ENCODE measurements at places on chromosomes 11 and 22.

DNA sequence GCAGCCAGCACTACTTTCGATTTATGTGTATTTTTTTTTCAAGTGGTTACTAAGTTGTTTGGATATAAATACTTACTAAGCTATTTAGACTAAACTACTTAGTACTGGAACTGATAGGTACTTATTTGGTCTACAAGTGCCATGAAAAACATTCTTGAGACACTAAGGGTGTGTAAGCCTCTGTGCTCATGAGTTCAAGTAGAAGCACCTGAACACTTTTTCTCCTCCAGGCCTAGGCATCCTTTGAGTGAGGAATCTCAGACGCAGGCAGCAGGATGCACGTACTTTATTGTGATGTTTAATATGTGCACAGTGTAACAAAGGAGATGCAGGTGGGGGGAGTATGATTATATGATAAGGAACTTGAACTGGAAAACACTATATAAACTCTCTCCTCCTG lies 7.8 kb downstream of the TESMIN start:
- no peak for DNase-seq

- no peak for DNase-seq
Measured at GRCh38 chr11:122128146-122128545, 12.1 kb upstream of the BLID start.

GRCh38 chr11:57434640-57435546 lies 8.0 kb upstream of the SLC43A3 start:
- no peak for DNase-seq

DNA sequence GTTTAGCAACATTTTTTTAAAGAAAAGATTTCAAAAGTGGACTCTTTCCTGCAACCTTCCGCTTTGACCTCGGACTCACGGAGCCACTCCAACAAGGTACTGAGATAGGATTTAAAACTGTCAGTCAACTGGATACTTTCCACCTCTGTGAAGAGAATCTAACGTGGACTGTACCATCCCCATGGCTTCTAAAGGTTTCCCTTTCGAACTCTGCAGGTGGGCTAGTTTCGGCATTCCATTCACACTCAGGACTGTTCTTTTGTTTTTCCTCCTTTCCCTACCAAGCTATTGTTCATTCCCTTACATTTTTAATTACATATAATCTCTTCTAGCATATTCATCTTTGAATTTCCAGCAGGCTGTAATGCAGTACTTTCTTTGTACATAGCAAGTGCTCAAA lies 88.5 kb upstream of the AKIP1 start:
- no peak for DNase-seq

DNA sequence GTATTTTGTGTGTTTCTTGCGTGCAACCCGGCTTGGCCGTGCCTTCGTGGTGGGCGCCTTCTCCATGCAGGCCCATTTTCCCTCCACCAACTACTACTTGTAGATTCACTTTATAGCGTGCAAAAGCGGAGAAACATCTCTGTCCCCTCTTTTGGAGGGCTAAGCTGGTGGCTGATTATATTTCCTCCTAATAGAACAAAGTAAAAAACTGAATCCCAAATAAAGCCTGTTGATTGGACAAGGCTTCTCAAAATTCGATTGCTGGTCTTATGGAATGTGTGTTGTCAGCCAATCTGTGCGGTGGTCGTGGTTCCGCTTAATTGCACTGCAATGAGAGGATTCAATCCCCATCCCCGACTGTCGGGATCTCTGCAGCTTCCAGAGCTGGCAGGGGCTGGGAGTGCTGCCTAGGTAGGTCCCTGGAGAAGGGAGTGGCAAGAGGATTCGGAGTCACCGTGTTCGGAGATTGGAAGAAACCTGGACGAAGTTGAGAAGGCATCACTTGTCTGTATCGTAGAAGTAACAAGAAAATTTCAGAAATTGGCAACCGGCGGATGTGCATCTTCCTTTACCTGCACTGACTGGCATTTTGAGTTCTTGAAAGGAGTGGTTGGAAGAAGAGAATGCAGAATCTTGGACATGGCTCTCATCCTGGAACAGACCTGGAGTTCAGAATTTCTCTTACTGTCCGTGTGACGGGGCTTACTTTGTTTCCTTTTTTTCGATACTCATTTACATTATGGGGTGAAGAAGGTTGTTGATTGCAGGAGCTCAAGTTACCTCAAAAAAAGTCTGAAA lies 1.1 kb downstream of the HMGXB4 start:
- no peak for DNase-seq

GRCh38 chr11:46668480-46669085 lies 31.8 kb downstream of the ARHGAP1 start:
- DNase-seq, result no peak

DNA sequence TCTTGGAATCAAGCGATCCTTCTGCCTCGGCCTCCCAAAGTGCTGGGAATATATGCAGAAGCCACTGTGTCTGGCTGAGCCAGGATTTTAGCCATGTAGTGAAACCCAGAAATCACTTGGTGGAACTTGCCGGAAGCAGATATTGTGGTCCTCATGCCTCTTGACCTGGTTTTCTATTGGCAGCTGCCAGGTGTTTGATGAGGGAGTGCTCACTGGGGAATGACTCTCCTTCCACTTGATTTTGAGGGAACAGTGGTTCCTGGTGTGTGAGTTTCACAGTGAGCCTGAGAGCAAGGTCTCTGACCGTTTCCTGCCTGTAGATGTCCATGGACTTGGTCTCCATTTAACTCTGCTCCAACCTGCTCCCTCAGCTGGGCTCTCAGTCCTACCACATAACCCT lies 34.7 kb upstream of the ELF5 start:
- no peak for DNase-seq

DNA sequence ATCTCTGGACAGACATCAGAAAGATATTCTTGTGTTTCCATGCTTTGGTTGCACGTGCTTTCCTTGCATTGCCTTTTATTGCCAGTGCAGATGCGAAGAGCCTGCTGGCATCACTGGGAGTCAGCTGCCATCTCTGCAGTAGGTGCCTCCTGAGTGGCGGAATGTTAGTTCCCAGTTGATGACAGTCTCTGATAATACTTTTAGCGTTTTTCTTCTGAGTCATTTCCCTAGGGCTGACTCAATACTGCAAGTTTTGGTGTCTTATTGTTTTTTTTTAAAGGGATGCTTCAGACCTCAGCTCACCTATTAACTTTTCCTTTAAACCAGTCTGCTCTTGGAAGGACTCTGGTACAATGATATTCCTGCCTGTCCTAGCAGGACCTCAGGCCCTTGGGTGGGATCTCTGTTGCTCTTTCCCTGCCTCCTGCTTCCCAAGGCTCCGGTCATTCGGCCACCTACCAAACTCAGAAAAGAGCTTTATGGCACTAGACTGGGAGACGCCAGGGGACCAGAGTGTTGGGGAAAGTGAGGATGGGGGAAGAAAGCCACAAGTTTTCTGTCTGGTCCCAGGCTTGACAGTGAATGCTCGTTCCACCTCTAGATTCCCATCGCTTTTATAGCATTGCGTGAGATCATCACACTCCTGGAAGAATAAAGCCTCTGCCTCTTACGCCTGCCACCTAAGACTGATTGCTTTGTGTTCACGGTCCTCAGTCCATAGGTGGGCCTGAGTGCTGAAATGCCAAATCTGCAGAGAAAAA lies 308.7 kb downstream of the DDX10 start:
- DNase-seq, result no peak

DNA sequence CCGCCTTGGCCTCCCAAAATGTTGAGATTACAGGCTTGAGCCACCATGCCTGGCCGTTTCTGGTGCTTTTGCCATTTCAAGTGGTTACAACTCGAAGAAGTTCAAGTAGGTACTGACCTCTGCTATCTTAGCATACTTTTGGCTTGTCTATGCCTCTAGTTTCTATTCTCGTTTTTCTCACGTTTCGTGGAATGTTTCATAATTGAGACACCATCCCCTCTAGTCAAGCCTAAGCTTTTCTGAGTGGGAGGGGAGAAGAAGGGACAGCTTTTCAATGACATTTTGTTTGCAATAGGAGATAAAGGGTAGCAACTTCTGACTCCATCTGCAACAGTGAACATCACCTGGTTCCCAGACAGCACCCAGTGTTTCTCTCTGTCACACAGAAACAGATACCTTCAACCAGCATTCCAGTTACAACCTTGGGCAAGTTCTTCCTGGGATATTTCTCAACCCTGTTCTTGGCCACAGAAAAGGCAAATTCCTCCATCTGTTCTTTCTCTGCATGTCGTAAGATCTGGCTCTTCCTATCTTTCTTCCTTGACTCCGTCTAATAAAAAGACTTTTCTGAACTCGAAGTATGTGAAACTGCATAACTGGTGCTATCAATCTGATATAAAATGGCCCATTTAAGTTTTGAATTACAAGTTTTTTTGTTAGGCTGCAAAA lies 25.5 kb downstream of the DDI1 start:
- DNase-seq, result no peak

DNA sequence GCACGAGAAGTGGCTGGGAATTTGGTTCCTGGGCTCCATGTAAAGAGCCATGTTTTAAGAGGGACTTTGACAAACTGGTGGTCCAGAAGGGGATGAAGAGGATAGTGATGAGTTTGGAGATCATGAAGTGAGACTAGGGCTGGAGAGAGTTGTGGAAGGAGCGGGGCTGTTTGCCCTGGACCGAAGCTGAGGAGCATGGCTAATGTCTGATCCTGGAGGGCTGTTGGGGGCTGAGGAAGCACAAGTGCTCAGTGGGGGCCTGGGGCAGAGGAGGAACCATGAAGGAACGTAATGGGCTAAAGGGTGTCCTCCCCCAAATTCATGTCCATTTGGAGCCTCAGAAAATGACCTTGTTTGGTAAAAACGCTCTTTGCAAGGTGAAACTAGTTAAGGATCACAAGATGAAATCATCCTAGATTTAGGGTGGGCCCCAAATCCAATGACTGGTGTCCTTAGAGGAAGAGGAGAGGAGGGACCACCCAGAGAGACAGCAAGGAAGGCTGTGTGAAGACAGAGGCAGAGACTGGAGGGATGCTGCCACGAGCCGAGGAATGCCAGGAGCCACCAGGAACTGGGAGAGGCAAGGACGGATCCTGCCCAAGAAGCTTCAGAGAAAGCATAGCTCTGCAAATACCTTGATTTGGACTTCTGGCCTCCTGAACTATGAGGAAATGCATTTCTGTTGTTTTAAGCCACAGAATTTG lies 107.3 kb upstream of the LMO1 start:
- DNase-seq, result no peak

- DNase-seq, result peak; percentile 43
Measured at GRCh38 chr11:22193348-22194051, 615 bp downstream of the ANO5 start.

DNA sequence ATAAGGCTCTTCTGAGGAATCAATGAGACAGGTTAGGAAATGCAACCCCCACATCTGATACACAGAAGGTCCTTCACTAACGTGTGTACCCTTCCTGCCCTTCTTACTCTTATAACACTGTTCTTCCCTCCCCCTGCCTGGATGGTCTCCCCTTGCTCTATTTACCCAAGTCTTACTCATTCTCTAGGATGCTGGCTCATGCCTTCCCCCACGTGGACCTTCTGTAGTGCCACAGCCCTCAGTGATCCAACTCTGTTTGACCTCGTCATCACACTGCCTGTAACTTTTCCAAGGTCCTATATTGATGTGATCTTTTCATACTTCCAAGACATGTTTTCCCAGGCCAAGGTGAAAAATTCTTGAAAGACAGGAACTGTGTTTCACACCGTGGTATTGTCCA lies 79.8 kb downstream of the C11orf58 start:
- no peak for DNase-seq

- DNase-seq, result peak; percentile 45
Measured at GRCh38 chr22:49725516-49725915, 102.2 kb downstream of the BRD1 start.

DNA sequence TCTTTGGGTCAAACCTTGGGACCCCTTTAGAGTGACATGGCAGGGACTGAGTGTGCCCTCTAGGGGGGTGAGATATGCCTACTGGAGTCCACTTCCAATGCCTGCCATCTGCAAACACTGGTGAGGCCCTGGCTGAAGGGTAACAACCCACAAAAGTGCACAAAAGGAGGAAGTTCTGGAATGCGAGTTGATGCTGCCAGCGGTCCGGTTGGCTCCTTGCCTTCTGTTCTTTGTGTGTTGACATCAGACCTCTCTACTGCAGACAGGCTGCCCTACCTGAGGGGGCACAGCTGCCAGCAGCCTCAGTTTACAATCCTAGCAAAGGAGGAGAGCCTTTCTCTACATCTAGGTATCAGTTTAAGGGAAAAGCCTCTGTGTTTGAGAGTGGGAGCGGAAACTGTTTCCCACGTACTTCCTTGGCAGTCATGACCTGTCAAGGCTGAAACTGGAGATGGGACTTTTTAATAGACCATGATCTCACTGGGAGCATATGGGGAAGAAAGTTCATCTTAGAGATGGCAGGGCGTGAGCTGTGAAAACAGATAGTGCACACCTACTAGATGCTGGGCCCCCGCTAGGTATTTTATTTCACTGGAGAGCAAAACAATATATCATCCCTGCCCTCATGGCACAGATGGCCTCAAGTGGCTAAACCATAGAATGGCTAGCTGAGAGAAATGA lies 27.2 kb downstream of the BMAL1 start:
- no peak for DNase-seq

DNA sequence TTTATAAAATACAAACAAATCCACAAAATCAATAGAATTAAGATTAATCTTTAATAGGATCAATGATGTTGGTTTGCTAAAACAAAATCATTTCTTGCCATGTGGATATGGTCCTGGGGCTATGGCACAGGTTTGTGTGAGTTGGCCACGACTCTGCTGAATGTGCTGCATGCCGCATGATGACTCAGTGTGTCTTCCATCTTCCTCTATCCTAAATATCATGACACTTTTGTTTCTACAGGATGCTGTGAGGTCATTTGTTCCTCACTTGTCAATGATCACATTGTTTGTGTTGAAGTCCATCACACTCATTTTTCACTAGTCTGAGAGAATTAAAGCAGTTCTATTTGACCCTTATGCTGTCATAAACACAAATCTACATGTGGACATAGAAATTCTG lies 167.2 kb upstream of the ZBED5 start:
- DNase-seq, result no peak

GRCh38 chr22:20216863-20217499 lies 51.1 kb downstream of the RTN4R start:
- no peak for DNase-seq

DNA sequence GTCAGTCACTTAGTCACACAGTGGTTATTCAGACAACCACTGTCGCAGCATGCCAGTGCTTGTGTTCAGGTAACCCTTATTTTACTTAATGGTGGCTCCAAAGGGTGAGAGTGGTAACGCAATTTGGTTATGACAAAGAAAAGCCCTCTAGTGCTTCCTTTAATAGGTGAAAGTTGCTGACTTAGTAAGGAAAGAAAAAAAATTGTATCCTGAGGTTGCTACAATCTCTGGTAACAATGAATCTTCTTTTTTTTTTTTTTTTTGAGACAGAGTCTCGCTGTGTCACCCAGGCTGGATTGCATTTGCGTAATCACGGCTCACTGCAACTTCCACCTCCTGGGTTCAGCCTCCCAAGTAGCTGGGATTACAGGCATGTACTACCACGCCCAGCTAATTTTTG lies 64.5 kb downstream of the C11orf91 start:
- no peak for DNase-seq

GRCh38 chr11:116984589-116984988 lies 113.6 kb downstream of the SIK3 start:
- DNase-seq, result no peak

GRCh38 chr11:113329725-113330124 lies 15.3 kb downstream of the TTC12 start:
- DNase-seq, result no peak

GRCh38 chr11:61477126-61477525 lies 31.4 kb upstream of the LRRC10B start:
- no peak for DNase-seq

GRCh38 chr11:23315286-23315685 lies 455.0 kb upstream of the CCDC179 start:
- no peak for DNase-seq

Data from breast epithelium (tissue), 4 donors.